ENCODE measurements at places on chromosomes 6 and 20.
A peak's percentile ranks its signal among the peaks of the same experiment; 100 is the strongest.

DNA sequence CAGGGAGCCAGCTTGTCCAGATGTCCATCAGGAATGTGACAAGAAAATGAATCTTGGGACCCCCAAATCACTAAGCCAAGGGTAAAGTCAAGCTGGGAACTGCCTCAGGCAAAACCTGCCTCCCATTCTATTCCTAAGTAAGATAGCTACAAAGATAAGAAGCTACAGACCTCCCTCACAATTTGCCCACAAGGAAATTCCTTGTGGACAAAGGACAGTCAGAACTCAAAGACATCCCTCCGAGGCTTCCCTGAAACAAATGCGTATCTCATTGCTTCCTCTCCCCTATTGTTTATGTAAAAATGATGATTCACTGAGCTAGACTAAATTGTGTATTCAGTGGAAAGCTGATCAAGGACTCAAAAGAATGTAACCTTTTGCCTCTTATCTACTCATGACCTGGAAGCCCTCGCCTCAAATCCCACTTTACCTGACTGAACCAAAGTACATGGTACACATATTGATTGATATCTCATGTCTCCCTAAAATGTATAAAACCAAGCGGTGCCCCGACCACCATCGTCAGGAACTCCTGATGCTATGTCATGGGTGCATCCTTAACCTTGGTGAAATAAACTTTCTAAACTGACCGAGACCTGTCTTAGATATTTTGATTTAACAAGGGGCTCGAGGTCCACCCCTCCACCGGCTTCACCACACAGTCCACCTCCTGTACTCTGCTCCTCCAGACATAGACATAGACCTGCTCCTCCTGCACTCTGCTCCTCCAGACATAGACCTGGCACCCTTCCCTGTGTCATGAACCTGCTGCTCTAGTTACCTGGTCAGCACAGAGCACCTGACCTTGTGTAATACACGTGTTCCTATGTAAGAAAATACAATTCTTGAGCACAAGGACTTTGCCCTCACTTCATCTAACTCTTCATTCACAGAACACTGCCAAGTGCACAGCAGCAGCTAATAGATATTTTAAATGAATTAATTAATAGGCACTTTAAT is 81.4 kb downstream of the WDR27 start:
- no peak for DNase-seq

DNA sequence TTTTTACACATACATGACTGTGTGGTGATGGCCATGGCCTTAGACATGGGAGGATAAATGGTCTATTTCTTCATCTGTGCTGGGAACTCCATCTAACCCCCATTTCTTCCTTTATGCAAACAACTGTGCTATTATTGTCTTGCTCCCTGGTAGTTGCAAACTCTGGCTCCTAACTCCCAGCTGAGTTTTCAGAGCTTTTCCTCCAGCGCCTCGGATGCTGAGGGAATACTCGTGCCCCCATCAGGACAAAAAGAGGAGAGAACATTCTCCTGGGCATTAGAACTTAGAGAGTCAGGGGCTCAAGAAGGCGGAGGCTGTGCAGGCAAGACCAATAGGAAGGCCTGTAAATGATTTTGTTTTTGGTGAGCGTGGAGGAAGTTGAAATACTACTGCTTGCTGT is 2.1 kb downstream of the DAAM2 start:
- DNase-seq, result no peak

- DNase-seq, result no peak
Measured at GRCh38 chr6:273551-274058, 18.7 kb upstream of the DUSP22 start.

DNA sequence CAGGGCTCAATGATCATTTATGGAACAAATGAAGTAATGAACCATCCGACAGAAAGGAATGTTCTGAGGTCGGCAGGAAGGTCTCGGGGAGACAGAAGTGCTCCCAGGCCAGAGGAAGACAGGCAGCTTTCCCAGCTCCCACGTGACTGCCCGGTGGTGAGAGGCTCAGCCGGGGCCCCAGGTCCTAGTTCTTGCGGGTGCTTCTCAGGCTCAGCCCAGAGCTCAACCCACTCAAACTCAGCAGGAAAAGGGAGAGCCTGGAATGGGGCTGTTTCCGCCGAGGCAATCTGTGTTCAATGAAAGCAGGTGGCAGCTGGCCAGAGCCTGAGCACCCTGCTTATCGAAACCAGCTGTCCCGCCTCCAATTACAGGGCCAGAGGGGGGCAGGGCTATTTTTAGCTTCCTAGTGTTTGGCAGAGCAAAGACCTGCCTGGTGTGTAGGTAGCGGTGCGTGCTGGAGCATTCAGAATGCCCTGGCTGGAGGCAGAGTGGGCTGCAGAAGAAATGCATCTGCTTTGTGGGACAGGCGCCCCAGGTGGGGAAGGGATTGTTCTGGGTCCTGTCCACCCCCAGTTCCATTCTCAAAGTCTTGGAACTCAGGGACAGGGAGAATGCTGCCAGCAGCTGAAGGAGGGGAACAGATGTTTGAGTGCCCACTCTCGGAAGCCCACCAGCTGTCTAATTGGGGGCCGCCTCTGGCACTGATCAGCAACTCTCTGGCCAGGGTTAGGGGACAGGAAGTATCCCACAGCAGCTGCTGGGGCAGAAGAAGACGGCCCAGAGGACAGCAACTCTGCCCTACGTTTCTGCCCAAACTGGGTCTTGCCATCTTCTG is 145.1 kb downstream of the PREX1 start:
- peak; percentile 94 for DNase-seq

- DNase-seq, result no peak
Measured at GRCh38 chr20:50077818-50078601, 34.9 kb downstream of the UBE2V1 start.

GRCh38 chr6:120557554-120557953 is 776.7 kb downstream of the TBC1D32 start:
- no peak for DNase-seq

DNA sequence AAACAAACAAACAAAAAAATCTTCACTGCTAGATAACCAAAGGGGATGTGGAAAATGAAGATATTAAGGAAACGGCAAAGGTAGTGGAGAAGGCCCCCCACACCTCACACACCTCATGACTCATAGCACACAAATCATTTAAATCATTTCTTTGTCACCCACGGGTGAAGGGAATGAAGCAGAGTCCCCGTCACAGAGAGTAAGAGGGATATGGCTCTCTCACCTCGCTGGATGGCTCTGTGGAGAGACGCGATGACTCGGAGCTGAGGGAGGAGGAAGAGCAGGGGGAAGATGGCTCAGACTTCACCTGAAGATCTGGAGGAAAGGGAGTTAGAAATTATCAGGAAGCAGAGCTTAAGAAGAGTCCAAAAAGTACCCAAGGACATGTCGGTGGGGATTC is 1.2 kb downstream of the ATF6B start:
- DNase-seq, result no peak

- peak; percentile 7 for DNase-seq
Measured at GRCh38 chr20:46872328-46873211, 22.1 kb upstream of the EYA2 start.

GRCh38 chr6:20137837-20138236 is 74.4 kb downstream of the MBOAT1 start:
- no peak for DNase-seq

GRCh38 chr20:1332749-1333300 is 3.9 kb upstream of the SDCBP2 start:
- no peak for DNase-seq

- no peak for DNase-seq
Measured at GRCh38 chr20:38723017-38723847, 1.1 kb upstream of the SLC32A1 start.

GRCh38 chr6:116405138-116405537 is 34.4 kb downstream of the DSE start:
- no peak for DNase-seq

DNA sequence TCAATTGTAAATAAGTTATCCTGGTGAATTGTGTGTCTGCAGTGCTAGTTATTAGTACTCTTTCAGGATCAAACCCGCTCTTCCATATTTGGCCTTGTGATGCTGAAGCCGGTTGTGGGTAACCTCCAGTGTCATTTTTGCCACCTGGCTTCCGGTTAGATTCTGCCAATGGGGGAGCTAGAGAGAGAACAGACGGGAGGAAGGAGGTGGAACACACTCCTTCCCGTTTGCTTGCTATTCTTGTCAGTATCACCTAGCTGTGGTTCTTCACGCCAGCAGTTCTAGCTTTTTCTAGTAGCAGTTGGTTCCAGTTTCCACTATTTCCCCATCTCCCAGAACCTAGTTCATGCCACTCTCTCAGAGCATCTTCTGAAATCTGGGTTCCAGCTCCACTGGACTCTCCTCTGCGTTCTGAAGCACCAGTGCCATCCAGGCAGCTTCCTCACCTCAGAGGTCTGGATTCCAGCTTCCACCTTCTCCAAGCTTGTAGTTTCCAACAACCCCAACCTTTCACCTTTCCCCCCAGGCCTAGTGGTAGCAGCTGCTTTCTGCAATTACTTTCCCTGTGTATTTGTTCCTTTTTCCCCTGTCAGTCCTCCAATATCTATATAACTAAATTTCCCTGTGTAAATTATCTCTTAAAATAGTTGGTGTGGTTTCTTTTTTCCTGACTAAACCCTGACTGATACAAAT is 46.9 kb upstream of the LOC128125822 start:
- DNase-seq, result no peak

DNA sequence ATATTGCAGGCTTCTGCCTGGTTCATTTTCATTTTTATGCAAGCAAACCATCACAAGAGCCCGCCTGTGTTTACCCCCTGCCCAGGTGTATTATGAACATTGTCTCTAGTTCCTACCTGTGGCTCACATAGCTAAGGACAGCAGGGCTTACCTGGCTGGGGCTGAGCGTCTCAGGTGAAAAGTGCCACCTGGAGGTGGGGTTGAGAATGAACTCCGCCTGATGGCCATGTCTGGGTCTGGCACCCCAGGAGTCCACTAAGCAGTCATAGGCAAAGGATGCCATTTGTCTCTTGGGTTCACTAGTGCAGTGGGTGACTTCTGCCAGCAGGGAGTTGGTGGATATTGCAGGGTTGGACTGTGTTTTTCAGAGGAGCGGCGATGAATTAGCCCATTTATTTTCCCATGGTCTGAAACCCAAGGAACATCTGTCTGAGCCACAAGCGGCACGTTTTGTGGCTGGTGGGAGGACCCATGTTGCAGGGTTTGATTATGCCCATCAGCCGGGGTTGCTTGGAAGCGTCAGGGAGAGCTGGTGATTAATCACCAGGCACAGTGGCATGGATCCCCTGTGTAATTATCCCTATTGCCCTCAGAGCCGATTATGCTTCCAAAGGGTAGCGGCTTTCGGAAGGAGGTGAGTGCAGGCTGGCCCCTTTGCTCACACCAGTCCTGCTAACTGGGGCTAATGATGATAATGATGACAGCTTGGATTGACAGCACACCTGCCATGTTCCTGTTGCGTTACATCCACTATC is 92.1 kb downstream of the CDH26 start:
- DNase-seq, result peak; percentile 60

DNA sequence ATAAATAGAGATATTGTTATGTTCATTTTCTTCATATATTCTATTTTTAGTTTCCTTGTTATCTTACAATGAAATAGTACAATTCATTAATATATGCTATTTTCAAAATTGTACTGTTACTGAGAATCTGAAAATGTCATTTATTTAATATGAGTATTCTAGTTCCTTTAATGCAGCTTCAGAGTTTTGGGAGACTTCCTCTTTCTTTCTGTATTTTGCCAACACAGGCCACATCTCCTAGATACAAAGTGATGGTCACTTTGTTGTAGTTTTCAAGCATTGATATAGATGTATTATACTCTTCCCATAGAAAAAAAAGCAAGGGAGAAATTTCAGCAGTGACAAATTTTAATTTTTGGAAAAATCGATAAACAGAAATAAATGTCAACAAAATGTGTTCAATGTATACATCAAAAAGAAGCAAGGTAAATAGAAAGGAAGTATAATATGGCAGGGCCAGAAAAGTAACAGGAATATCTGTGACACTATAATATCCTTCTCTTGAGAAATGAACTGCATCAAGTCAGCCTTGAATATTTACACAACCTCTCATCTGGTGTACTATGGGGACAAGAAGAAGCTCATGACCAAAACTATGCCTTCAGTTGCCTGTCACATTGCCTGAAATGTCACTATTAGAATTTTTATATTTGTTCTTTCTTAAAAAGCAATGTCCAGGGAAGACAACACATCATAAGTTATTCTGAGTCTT is 396.0 kb downstream of the TBC1D32 start:
- DNase-seq, result no peak

GRCh38 chr20:15547119-15547518 is 1026.1 kb downstream of the KIF16B start:
- no peak for DNase-seq

Measured in NCI-H2029 (cell line).